Stimulated activated CD8-positive, alpha-beta memory T cell treated with anti-CD3 and anti-CD28 coated beads, Interleukin-12 subunit alpha, Interleukin-12 subunit beta, amount 100 ng/mL, for 1 hour (primary cell): ENCODE measurements at places on chromosomes 2 and 18.

DNA sequence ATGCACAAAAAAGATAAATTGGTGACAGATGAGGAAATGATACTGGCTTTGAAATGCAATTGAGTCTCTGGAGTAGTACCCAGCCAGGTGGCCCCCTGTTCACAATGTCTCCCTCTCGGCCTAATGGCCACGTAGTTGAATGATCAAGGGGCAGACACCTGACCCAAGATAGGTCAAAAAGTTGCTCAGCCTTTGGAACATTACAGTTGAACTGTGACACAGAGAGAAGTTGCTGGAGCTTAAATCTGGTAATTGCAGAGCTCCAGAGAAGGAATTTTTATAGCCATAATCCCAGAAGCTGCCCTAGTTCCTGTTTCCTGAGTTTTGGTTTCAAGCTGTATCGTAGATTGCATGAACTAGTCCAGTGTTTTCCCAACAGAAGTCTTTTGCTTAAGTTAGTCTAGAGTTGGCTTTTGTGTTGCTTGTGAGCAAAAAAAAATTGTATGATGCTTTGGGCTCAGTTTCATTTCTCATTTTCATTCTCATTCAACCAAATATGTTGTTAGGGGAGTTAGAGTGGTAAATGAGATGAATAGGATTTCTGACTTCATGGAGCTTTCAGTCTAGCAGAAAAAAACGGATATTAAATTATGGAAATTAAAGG lies 117.9 kb downstream of the CSRNP3 start:
- no peak for DNase-seq

GRCh38 chr18:69648486-69648885 lies 247.8 kb downstream of the DOK6 start:
- DNase-seq, result no peak

DNA sequence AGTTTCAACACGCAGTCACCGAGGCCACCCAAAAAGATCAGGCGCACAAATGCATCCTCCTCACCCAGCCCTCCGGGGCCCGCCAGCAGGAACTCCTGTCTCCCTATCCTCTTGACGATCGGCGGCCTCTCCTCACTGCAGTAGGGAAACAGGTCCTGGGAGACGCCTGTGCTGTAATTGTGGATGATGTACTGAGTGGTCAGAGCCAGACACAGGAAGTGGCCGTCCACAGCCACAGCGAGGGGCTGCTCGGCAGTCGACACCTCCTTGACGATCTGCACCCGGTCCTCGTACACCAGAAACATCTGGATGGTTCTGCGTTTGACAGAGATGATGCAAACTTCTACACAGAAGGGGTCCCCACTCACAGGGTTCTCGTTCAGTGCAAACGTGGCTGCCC lies 22.0 kb downstream of the TGFBRAP1 start:
- no peak for DNase-seq

DNA sequence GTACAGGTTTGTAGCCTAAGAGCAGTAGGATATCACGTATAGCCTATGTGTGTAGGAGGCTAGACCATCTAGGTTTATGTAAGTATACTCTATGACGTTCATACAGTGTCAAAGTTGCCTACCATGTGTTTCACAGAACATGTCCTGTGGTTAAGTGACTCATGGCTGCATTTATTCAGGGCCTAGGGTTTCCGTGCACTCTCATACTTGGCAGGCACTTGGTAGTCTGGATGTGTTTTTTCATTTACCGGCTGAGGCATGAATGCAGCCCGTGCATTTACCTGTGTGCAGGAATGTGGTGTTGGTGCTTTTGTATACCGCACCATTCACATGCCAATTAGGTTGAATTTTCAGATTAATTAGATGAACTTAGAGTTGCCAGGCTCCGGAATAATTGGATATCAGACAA lies 43.4 kb downstream of the MYL12B start:
- DNase-seq, result peak; percentile 6

DNA sequence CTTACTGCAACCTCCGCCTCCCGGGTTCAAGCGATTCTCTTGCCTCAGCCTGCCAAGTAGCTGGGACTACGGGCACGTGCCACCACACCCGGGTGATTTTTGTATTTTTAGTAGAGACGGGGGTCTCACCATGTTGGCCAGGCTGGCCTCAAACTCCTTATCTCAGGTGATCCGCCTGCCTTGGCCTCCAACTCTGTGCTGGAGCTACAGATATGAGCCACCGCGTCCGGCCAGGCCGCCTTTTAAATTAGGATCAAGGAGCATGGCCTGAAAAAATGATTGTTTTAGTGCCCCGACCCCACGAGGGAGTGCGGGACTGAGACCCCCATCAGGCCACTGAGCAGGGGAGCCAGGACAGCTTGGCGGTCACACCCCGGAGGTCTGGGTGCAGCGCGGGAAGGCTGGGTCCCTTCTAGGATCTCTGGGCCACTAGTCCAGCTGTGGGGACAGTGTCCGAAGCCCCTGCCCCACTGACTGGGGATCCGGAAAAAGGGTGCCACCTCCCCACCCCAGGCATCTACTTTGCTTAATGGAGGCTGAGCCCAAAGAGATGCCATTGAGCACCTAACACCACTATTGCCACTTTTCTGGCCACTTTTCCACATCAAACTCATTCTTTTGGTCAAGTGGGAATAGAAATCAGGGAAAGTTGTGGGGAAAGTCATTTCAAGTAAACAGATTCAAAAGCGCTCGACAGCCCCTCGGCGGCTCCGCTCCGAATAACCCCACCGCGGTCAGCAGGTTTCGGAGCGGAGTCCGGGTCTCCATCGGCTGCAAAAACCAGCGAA lies 19.7 kb upstream of the DNMT3A start:
- DNase-seq, result no peak

DNA sequence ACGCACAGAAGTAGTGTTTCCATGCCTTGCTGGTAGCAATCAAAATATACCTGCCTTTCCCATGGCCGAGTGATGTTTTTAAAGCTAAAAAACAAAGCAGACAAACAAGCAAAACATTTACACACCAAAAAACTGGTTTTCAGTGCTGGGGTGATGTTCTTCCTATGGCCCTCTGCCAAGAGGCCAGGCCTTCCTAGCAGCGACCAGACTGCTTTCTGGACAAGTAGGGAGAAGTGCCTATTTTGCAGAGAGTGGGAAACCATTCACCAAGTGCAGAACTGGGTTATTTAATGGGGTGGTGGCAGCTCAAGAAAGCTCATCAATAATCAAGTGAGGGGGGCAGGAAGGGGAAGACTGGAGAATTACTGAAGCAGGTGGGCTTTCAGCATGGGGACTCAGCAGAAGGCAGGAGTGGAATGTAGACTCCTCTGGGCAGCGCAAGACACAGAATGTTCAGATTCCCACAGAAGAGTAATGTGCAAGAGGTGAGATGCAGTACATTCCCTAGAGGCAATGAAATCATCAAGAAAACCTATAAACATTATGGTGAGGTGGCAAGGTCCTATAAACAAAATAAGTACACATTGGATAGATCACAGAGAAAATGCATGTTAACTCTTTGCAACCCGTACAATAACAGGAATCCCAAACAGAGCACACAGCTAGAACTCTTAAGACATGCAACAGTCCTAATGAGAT lies 44.0 kb downstream of the CPO start:
- no peak for DNase-seq

DNA sequence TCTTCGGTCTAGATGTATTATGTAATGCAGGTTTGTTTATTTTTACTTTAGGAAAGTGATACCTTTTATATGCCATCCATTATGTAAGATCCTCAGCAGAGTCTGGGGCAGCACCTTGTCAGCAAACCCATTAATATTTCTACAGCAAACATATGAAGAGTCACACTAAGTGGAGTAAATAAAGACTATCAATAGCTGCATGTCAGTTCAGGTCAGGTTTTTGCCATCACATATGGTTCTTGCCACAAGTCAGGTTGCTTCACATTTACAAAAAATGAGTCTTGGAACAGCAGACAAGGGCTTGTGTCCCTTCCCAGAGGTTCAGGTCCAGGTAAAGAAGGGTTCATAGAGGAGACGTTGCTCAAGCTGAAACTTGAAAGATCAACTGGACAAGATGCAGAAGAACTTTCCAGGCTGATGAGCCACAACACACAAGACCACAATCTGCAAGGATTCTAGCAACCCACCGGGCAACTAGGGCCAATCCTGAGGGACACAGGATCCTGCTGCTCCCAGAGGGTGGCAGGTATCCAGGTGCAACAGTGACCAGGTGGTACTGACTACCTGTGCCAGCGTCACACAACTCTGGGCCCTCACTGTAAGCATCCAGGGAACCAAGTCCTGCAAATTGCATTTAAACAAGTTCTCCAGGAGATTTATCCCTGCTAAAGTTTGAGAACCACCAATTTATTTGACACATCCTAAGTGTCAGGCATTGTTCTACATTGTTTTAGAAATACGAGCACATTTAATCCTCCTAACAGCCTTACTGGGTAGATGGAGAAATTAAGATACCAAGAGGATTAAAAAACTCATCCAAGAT lies 215.8 kb downstream of the ALPK2 start:
- DNase-seq, result no peak

- no peak for DNase-seq
These were observed 60.5 kb downstream of the KLHL29 start for GRCh38 chr2:23445450-23445868.

DNA sequence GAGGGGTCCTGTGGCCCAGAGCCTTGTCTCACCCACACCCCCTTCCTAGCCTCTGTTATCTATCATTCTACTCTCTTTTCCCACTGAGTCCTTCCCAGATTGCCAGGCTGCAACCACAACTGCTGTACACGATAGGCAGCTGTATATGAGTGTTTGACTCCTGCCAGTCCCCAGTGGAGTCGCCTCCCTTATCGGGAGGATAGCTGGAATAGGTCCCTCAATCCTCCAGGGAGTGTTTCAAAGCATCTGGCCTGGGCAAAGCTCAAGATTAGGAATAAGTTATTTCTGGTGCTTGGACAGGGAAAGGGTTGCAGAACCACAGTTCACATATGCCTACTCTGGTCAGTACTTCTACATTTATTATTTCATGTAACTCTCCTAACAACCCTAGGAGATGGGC lies 4.8 kb downstream of the MSGN1 start:
- DNase-seq, result no peak

DNA sequence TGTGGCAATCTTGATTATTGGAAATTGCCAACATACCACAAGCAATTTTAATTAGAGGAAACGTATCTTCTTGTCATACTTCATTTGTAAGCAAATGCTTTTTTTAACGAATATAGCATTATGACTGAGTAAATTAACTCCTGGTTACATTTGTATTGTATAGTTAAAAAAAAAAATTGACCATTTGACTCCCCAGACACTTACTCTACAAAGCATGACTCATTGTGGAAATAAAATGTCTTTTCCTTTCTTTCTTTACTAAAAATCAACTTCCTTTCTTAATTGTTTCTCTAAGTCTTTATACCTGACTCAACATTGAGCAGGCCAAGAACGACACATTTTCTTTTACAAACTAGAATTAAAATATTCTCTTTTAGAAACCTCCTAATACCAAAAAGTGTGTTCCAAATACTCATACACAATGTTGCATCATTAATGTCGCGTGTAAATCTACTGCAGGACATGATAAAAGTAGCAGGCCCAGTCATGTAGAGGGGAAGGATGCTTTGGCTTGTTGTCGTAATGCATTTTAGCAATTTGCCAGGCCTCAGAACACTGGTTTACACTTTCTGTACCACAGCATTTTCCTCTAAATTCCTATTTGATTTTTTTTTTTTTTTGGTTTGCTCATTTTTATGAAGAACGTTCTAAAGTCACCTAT lies 349.6 kb upstream of the KCNH7 start:
- DNase-seq, result no peak

DNA sequence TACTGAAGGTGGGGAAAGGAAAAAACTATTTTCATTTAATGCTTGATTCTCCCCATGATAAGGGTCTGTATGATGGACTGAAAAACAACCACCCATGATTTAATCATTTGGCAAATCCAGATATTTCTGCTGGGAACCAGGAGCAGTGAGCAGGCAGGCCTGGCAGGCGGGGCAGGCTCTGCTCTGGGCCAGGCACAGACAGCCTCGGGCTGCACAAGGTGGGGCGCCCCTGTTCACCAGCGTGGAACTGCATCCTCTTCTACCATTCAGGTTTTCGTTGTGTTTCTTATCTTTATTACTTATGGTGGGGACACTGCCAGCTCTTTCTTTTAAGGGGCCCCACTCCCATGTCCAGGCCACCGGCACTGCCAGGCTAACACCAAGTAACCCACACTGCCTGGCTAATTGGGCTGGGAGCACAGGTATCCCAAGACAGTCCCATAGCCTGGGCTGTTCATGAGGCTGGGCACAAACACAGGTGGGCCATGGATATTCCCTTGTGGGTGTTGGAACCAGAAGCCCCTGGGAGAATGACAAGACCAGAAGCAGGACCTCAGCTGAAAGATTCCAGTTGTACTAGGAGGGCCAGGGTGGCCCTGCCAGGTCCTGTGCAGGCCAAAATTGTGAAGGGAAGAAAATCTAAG lies 57.1 kb upstream of the RALBP1 start:
- no peak for DNase-seq

DNA sequence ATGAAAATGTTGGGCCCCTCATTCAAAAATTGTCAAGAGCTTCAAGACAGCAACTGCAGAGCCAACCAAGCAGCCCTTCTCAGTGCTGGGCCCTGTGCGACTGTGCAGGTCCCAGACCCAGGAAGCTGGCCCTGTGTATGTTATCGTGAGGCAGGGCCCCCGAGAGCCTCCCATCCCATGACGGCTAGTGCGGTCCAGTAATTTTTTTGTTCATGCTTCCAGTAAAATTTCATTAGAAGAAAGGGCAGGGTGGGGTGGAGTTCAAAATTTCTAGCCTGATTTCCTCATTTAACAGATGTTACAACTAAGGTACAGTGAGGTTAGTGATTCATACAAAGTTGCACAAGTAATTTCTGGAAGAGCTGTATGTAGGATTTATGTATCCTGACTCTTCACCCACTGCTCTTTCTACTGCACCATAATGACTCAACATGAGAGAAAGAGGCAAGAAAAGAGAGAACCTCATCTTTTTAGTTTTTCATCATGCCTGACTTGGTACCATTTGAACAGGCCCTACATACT lies 105.5 kb downstream of the ZEB2 start:
- no peak for DNase-seq

DNA sequence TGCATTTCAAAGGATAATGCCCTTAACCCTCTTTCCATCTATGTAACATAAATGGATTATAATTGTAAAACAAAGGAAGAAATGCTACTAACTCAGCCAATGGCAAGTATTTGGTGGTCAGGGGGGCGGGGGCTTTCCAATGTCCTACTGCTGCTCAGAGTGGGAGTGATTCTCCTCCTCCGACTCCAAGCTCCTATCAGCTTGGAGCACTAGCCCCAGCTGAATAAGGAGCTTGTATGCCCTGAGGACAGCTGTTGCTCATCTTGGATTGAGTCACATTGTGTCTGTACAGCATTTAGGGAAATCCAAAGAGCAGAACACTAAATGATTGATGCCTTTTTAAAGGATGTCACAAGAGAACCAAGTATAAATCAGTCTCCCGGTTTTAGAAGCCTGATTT lies 105.6 kb upstream of the ZNF521 start:
- DNase-seq, result no peak

- DNase-seq, result no peak
These were observed 35.0 kb downstream of the SRSF7 start for GRCh38 chr2:38716185-38716584.

DNA sequence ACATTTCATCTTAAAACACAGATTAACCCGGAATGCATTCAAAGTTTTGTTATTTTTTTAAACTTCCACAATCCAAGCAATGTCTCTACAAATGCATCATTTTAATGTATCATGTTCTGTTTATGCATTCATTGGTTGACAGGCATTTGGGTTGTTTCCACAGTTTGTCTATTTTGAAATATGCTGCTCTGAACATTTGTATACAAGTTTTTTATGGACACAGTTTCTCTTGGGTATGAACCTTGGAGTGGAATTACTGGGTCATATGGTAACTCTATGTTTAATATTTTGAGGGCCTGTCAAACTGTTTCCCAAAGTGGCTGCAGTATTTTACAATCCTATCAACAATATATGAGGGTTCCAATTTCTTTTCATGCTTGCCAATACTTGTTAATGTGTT lies 57.3 kb downstream of the GULP1 start:
- DNase-seq, result no peak

GRCh38 chr2:187547353-187547979 lies 6.8 kb downstream of the TFPI start:
- DNase-seq, result no peak
